ENCODE measurements at places on chromosomes 6 and 20.

- no peak for DNase-seq
These were observed 57.3 kb downstream of the BCKDHB start for GRCh38 chr6:80163754-80164187.

GRCh38 chr6:161561908-161562307 lies 288.0 kb upstream of the AGPAT4 start:
- no peak for DNase-seq

- no peak for DNase-seq
These were observed 153.0 kb downstream of the SOBP start for GRCh38 chr6:107642861-107643328.

- DNase-seq, result no peak
These were observed 883.6 kb upstream of the FLRT3 start for GRCh38 chr20:15220778-15221565.
